ENCODE measurements at places on chromosomes 3 and 15. TPM values are rescaled to one million over a fixed set of nuclear protein-coding genes. Genes with fewer than 3 reads are reported as not detected.

KNG1 gene
- total RNA-seq, result not detected

HDGFL3 gene
- 44.7 TPM for total RNA-seq

MESP2 gene
- 1.7 TPM for total RNA-seq

PSTPIP1 gene
- 4.6 TPM for total RNA-seq

CCDC54 gene
- not detected for total RNA-seq

IFT80 gene
- total RNA-seq, result 21.8 TPM
